ENCODE measurements at places on chromosomes 5 and 9.

DNA sequence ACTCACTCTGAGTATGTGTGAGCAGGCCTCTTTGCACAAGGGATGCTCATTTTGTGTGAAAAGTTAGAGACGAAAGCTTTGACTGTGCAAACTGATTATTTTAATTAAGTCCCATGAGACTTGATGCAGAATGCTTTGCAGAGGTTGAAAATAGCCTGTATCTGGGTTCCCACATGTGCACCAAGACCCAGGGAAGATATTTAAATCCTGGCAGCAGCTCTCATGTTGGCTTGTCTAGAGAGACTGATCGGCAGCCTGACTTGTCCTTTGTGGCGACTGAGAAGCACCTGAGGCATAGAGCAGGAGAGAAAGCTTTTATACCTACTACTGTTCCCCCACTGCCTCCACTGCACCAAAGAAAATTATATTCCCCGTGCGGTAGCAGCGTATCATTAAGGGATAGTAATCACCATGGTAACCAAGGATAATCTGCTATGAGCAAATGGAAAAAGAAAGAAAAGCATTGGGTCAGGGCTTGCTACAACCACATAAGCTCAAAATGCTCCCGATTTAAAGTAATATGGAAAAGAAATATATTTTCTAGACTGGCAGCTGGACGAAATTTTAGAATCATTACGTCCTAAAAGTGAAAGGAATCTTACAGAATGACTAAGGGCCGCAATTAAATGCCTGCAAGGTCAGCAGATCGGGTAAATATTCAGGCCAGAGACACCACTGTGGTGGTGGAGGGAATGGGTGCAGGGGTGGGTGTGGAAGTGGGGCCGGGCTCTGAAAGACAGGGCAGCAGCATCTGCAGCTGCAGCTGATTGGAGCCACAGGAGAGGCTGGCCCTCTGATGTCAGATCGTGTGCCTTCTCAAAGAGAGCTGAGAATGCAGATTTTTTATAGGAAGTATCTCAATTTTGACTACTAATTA is 135.3 kb upstream of the EPB41L4A start:
- no peaks in the 10 kb centered on the region for H3K27me3 ChIP-seq
- no peak for DNase-seq

- no peak overlapping the region for H3K4me3 ChIP-seq
- no peaks in the 10 kb centered on the region for H3K27me3 ChIP-seq
- DNase-seq: no peak
- H3K27ac ChIP-seq: no peak overlapping the region
- H3K4me1 ChIP-seq: no peaks in the 10 kb centered on the region
Measured at GRCh38 chr9:108467653-108468324, 388.0 kb downstream of the ACTL7B start.

DNA sequence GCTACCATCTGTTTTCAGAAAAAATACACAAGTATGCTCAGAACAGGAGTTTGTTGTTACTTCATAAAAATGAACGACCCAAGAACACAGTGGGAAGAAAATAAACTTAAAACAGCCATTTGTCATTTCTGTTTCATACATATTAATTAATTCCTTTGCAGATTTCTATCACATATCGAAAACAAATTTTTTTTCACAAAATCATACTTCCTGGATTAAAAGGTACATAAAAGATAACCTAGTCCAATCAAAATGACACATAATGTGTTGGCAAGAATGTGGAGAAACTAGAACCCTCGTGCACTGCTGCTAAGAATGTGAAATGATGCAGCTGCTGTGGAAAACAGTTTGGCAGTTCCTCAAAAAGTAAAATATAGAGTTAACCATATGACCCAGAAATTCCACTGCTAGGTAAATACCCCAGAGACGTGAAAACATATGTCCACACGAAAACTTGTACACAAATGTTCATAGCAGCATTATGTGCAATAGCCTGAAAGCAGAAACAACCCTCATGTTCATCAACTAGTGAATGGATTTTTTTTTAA is 46.0 kb downstream of the MYO10 start:
- peak overlapping the region; percentile 86 for H3K27ac ChIP-seq
- H3K4me1 ChIP-seq: peaks cover 83% of the 10 kb centered on the region
- H3K36me3 ChIP-seq: no peaks in the 10 kb centered on the region
- H3K27me3 ChIP-seq: no peaks in the 10 kb centered on the region

GRCh38 chr5:126971455-126972031 is 58.8 kb downstream of the MARCHF3 start:
- DNase-seq: no peak
- H3K36me3 ChIP-seq: no peaks in the 10 kb centered on the region
- H3K27me3 ChIP-seq: no peaks in the 10 kb centered on the region
- no peak overlapping the region for H3K27ac ChIP-seq

GRCh38 chr5:14925326-14925725 is 53.7 kb upstream of the ANKH start:
- no peak for DNase-seq
- no peak overlapping the region for H3K27ac ChIP-seq
- H3K36me3 ChIP-seq: no peaks in the 10 kb centered on the region

DNA sequence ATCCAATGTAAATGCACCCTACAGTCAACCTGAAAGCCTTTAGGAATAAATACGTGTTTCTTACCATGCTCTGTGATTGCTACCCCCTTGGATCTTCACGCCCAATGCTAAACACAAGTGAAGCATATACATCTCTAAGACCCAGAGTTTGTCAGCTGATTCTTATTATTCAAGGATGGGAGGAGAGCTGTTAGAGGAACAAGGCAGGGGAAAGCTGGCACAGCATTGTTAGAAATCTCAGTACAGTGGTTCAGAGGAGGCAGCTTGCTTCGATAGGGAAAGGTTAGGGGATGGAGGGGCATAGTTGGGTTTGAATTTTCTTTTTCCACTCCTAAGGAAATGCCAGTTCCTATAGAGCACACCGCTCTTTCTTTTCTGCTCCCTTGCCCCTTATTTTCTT is 16.7 kb upstream of the TAF11L2 start:
- no peak for DNase-seq
- H3K36me3 ChIP-seq: no peaks in the 10 kb centered on the region
- H3K27ac ChIP-seq: no peak overlapping the region

DNA sequence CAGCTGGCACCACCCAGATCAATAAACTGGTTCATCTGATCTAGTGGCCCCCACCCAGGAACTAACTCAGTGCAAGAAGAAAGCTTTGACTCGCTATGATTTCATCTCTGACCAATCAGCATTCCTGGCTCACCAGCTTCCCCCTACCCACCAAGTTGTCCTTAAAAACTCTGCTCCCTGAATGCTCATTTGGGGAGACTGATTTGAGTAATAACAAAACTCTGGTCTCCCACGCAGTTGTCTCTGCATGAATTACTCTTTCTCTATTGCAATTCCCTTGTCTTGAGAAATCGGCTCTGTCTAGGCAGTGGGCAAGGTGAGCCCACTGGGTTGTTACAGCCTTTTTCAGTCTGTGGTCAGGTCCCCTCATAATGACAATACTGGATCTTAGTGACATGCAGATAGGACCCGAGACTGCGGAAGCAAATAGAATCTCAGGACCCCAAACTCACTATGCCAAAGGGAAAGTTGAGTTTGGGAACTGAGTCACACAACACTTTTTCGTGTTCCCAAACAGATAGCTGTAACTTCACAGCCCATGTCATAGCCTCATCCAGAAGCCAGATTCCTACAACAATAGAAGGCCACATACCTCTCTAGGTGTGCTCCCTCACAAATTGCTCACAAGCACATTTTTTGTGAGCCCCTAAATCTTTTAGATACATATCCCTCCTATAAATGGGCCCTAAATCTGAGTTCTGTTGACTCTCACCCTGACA is 175.2 kb upstream of the RAI14 start:
- no peak for DNase-seq
- no peak overlapping the region for H3K27ac ChIP-seq
- no peak overlapping the region for H3K4me3 ChIP-seq
- no peaks in the 10 kb centered on the region for H3K4me1 ChIP-seq
- H3K36me3 ChIP-seq: no peaks in the 10 kb centered on the region
- H3K27me3 ChIP-seq: no peaks in the 10 kb centered on the region

GRCh38 chr9:88399966-88400365 is 11.7 kb downstream of the SPIN1 start:
- H3K4me3 ChIP-seq: no peak overlapping the region
- H3K27ac ChIP-seq: peak overlapping the region; percentile 59
- no peaks in the 10 kb centered on the region for H3K36me3 ChIP-seq
